ENCODE measurements at places on chromosomes 7 and 10.

DNA sequence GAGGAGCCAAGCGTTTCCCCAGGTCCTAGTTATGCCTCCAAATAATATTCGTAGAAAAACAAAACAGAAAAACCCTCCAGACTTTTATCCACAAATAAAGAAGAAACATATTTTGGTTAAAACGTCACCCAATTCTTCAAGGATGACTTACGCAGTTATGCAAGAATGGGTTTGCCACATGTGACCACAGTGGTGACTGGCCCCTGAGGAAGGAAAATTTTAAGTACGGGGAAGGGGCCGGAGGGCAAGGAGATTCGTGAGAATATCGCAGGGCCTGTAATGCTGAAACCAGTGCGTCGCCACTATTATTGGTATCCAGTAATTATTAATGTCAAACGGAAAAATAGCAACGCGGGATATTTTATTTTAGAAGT is 537 bp upstream of the MRPS24 start:
- DNase-seq: peak; percentile 78

DNA sequence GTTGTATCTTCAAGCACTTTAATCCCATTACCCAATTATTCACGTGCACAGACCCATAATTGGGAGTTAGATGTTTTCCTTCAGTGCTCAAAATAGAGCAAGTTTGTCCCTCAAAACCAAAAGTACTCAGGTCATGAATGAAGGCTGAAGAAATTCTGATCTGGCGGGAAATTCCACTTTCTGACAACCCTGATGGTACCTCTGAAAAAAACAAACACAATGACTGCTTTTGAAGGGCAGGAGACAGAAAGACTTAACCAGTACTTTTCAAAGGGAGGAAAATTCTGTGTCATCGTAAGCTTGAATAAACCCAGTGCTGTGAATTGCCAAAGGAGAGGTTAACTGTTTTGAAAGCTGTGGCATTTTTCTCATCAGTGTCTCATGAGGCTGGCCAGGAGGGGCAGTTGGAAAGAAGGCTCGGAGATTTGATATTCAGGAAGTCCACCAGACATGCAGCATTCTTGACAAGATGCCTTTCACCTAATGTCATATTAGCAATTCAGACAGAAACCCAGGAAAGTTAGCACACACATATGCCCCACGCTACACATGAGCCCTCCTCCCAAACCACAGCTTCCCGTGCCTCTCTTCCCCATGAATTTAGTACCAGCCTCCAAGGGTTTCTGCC is 347.0 kb downstream of the KCNMA1 start:
- peak; percentile 97 for DNase-seq

DNA sequence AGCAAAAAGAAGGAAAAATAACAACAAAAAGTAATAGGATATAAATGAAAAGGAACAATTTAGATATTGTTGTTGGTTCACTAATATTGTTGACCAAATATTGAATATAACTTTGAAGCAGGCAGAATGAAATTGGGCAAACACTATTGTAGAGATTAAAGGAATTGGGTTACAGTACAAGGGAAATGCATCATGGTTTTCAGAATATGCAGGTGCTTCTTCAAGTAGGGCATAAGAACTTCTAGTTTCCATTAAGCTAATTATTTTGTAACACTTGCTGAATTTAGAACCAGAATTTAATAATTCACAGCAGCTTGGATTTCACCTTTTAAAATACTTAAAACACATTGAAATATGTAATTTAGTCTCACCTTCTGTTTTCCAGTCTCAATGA is 36.5 kb downstream of the RPA3 start:
- no peak for DNase-seq

DNA sequence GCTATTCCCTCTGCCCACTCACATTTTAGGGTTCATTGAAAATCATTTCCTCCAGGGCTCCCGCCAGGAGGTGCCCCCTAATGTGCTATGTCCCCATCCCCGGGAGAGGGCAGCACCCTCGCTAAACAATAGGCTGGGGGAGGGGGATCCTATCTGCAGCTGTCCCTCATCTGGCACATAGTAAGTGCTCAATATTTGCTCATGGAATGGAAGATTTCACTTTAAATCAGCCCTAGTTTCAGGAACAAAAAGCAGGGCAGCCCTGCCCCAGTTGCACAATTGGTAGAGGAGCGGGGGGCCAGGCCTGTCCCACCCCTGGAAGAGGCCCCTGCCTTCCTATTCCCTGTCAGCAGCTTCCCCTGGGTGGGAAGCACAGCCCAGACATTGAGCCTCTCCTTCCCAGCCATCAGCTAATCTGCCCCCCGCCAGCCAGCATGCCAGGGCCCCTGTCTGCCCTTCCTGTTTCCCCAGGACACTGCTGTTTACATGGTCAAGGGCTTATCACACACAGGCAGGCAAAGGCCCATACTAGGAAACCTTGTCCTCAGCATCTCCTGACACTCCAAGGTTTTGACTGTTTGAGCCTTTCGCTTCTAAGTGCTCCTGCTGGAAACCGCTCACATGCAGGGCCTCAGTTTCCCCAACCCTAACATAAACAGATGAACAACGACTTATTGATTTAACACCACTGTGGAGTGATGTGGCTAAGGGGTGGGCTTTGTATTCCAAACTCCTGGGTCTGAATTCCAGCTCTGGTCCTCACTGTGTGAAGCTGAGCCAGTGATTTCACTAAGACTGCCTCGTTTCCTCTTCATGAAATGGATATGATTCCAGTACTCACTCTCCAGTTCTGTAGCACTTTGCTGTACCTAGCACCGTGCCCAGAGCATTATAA is 130.7 kb upstream of the ZMIZ1 start:
- DNase-seq: no peak

DNA sequence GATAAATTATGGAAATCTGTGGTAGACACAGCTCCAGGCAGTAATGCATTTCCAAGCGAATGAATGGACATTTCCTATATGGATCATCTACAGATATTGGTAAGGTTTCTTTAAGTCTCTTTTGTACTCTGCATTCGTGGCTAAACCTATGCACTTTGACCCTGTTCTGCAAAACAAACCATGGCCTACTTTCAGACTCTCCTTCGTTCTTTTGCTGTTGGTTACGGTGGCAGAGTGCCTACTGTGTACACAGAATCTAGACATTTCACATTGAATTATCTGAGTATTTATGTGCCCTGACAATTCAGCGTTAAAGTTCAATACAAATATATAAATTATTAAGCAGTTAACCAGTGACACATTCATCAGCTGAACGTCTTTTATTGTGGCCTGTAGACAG is 93.3 kb downstream of the MGMT start:
- no peak for DNase-seq

DNA sequence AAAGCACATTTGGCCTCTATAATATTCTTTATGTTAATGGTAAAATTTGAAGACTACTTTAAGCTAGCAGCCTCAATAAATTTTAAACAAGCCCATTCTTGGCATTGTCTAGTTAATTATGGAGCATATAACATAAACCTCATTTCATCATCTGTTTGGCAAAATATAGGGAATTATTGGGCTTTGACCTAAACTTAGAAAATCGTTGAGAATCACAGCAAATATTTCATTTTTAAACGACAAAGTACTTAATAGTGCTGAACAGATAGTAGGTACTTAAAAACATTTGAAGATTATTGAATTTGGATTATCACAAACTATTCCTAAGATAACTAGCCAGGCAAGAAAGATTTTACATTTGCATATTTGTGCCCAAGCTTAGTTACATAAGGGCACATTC is 73.4 kb downstream of the AGMO start:
- no peak for DNase-seq

GRCh38 chr7:79823246-79823951 is 311.2 kb upstream of the GNAI1 start:
- peak; percentile 48 for DNase-seq

DNA sequence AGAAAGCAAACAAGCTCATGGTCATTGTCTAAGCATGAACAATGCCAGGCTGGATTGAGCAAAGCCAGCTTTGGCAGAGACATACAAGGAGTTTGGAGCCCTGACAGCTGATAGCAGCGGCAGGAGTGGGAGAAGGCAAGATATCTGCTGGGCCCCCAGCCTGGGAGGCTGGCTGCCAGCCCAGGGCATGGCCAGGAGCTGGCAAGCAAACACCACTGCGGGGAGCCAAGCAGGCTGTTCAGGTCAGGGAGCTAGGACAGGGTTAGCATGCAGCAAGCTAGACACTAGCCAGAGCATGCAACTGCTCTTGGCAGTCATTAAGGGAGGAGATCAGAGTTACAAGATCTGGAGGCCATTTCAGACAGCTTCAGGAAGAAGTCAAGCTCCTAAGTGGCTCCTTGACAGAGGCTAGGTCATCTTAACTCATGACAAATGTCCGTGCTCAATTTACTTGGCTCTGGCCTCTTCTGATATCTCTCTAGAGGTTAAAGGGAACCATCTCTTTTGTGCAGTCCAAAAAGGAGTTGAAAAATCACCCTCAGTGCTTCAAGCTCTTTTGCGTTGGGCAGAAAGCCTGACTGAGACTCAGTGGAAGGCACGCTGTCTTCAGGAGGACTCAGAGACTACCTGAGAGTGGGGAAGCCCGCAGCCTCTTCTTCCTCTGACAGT is 436.8 kb upstream of the C7orf33 start:
- no peak for DNase-seq

DNA sequence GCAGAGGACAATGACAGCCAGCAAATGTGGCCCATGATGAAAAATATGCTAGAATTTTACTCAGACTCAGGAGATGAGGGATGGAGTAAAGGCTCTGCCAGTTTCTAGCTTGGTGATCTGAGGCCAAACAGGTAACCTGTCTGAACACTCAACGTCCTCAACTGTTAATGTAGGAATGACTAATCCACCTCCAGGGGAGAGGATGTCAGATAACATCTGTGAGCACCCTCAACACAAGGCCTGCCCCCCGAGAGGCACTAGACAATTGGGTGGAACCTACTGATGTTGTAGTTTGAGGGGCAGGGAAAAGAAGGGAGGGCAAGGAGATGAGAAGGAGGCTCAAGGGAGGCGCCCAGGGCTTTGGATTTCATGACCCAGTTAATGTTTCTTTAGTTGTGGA is 445.1 kb downstream of the PLXNA4 start:
- DNase-seq: no peak

DNA sequence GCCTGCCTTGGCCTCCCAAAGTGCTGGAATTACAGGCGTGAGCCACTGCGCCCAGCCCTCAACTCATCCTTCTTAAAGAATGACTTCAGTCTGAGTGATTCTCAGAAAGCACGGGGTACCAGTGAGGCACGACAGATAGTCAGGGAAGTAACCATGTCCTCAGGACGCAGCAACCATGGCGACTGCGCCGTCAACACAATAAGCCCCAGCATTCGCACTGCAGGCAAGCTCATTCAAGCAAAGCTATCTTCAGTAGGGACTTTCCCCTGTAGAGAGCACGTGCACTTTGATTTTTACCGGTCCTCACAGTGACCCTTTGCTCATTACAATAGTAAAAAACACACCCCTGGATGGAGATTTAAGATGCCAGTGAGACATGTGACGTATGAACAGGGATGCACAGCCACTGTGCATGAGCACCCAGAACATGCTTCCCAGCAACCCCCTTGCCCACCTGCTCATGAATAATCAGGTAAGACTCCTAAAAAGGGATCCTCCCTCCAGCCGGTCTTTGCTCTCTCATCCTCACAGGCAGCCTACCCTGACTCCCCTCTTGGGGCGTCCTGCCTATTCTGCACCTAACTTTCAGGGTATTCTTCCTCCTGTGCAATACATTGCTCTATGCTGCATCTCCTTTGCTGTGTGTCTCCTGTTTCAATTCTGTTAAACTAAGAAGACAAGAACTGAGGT is 9.1 kb downstream of the WDR86 start:
- no peak for DNase-seq

- DNase-seq: no peak
Observed at GRCh38 chr7:109745677-109746410, 1176.2 kb downstream of the DNAJB9 start.

GRCh38 chr7:120218712-120219111 is 54.3 kb upstream of the KCND2 start:
- DNase-seq: no peak

DNA sequence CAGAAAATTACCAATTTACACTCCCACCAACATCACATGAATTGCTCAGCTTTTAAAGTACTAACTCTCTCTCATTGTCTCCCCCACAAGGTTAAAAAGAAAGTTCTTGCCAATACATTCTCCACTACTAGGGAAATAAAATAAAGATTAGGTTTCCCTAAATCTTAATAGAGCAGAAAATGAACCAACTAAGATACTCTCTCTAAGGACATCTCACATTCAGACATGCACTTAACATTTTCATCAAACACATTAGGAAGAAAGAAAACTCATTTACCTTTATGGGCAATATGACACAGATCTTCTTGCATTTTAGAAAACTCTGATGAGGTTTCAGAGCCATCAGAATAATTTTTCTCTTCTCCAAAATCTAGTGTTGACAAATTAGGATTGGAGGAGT is 104.1 kb upstream of the GSDME start:
- DNase-seq: no peak

GRCh38 chr7:118949031-118949430 is 724.5 kb downstream of the ANKRD7 start:
- DNase-seq: peak; percentile 2

- DNase-seq: no peak
Observed at GRCh38 chr10:123494301-123494808, 171.8 kb upstream of the GPR26 start.

- DNase-seq: peak; percentile 20
Observed at GRCh38 chr7:132519936-132520335, 56.3 kb downstream of the PLXNA4 start.

- no peak for DNase-seq
Observed at GRCh38 chr7:142240546-142240945, 17.3 kb downstream of the PRSS58 start.

GRCh38 chr10:91909117-91909677 is at the start of gene FGFBP3:
Gene FGFBP3, minus strand, starts transcription at chr10:91909486. Its CDS starts 517 bp downstream, at chr10:91908969.
- DNase-seq: peak; percentile 32

- DNase-seq: peak; percentile 46
Observed at GRCh38 chr10:103481974-103482531, 3.0 kb upstream of the CALHM3 start.

DNA sequence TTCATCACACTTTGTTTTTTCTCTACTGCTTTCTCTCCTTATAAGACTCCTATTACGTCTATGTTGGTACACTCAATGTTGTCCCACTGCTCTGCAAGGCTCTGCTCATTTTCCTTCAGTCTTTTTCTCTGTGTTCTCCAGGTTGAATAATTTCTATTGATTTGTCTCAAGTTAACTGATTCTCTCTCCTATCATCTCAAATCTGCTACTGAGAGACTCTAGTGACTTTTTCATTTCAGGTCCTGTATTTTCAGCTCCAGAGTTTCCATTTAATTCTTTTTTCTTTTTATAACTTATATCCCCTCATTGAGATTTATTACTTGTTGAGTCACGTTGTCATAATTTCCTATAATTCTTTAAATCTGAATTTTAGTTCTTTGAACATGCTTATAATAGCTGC is 100.9 kb downstream of the RNLS start:
- DNase-seq: no peak

GRCh38 chr10:43202657-43203447 is 64.0 kb downstream of the RASGEF1A start:
- DNase-seq: peak; percentile 12

- no peak for DNase-seq
Observed at GRCh38 chr10:34049887-34050286, 715.4 kb upstream of the NRP1 start.

DNA sequence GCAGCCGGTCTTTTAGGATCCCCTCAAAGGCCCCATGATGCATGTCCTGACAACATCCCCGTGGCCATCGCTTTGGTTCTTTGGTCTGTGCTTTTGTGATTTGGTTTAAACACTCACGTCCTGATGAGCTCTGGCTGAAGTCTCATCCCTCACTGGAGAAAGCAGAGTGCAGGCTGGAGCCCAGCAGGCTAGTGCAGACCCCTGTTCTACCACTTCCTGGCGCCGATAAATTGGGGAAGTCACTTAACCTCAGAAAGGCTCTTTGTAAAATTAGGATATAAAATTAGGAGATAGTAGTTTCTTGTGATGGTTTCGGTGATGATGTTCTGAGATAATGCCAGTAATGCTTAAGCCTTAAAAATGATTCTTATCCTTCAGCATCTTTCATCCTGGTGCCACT is 307.6 kb downstream of the GFRA1 start:
- no peak for DNase-seq

Data from NCI-H226 (cell line).